Fibroblast of skin of right quadriceps (primary cell): ENCODE measurements at places on chromosomes 1 and 21.

GRCh38 chr1:183124259-183124658 is 61.8 kb upstream of the LAMC2 start:
- DNase-seq = no peak

DNA sequence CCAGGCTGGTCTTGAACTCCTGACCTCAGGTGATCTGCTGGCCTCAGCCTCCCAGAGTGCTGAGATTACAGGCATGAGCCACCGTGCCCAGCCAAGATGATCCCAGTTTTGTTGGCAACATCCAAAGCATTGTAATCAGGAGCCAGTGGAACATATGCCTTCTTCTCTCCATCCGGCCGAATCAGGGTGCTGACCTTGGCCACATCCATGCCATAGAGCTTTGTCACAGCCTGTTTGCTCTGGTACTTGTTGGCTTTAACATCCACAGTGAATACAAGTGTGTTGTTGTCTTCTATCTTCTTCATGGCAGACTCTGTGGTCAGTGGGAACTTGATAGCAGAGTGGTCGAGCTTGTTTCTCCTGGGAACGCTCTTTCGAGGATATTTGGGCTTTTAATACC is 17.1 kb downstream of the TNFRSF8 start:
- no peak for DNase-seq

DNA sequence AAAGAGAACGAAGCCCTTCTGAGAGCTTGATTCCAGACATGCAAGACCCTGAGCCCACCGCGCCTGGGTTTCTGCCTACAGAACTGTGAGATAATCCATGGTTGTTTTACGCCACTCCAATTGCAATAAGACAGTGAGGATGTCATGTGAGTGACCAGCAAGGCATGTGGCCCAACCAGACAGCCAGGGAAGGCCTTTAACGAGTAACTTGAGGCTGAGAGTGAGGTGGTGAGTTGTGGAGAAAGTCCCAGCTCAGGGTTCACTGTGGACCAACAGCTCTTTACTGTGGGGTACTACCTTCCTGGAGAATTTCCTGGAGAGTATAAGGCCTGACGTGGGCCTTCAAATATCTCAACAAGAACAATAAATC is 153.9 kb downstream of the ETS2 start:
- DNase-seq = no peak

- DNase-seq = no peak
Observed at GRCh38 chr1:15739745-15740144, 2.6 kb upstream of the TMEM82 start.

DNA sequence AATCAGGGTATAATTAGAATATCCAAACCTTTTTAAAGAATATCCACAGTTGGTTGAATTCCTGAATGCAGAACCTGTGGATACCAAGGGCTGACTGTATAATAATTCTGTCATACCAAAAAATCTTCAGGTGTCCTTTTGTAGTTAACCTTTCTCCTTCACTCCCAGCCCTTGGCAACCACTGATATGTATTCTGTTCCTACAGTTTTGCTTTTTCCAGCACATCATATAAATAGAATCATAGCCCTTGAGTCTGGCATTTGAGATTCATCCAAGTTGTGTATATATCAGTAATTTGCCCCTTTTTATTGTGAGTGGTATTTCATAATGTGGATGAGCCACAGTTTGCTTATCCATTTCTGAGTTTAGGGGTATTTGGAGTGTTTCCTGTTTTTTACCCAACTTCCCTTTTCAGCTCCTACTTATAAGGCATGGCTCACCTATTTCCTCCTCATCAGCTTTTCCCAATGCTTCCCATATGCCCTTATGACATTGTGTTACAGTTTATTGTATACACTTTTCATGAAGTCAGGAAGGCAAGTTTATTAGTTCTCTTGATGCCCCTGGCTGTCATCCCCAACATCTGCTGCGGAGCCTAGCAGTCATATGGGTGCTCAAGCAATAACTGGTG is 35.0 kb upstream of the AGO1 start:
- DNase-seq = no peak

GRCh38 chr1:114219172-114219868 is 65.7 kb upstream of the SYT6 start:
- peak; percentile 45 for DNase-seq

GRCh38 chr1:192867180-192867579 is 58.3 kb downstream of the RGS2 start:
- no peak for DNase-seq

DNA sequence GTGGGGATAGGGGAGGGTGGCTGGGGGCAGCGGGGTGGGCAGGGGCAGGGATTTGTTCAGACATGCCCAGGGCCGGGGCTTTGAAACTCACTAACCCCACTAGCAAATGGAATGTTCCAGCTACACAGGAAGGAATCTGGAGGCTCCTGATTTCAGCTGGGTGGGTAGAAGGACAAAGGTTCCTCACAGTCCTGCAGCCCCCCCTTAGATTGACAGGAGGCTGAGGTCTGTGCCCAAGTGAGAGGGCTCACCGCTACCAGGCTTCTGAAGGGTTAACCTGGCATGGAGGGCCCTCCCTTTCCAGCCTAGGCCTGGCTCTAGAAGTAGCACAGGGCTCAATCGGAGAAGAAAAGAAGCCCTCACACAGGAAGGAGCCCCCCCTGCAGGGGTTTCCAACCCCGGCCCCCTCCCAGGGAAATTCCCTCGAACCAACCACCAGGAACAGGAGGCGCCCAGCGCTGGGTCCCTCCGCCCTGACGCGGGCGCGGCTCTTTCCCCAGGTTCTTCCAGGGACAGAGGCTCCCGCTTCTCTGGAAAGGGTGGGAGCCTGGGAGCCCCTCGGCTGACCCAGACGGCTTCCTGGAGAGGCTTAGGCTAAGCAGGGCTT is 3.3 kb downstream of the EPHA2 start:
- DNase-seq = peak; percentile 47

GRCh38 chr1:16231331-16232315 is 5.4 kb downstream of the CPLANE2 start:
- DNase-seq = no peak

DNA sequence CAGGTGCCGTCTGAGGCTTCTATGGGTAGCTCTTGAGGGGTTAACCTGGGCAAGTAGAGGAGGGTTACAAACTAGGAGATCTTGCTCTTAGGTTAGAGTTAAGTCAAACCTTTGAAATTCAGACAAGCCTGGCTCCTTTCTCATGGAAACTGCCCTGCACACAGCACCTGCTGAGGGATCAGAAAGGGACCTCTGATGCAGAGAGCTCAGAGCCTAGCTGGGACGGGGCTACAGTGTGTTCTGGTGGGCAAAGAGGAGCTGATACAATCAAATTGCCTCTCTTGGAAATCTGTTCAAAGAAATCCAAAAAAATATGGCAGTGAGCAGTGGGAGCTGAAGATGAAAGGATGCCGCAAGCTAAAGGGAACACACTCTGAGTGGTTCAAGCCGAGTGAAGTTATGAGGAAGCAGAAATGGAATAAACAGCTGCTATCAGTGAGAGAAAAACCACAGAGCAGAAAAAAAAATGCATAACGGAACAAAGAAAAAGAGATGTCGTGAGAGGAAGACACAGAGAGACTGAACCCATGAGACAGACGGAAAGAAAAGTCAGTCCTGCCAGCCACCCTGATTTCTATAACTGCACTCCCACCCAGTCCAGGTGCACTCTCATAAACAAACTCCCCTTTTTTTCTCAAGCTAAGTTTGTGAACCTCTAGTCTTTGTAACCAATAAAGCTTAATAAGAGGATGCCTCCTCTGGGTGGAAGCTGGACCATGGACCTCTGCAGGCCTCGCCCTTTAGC is 26.6 kb downstream of the PAFAH2 start:
- DNase-seq = no peak

DNA sequence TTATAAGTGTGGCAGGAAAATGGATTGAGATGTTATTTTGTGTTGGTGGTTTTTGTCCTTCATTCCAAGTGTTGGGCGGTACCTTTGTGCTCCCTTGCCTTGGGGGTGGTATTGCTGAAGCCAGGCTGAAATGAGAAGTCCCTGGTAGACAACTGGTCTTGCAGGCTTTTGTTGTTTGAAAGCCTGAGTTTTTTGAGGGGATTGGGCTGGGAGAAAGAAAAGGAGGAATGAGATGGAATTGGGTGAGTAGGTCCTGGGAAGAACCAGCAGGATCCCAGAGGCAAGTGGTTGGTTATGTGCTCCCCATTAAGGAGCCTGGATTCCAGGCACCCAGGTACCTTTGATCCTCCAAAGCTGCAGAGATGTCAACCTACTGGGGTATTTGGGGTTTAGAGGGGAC is 93.7 kb upstream of the SLC2A1 start:
- no peak for DNase-seq

DNA sequence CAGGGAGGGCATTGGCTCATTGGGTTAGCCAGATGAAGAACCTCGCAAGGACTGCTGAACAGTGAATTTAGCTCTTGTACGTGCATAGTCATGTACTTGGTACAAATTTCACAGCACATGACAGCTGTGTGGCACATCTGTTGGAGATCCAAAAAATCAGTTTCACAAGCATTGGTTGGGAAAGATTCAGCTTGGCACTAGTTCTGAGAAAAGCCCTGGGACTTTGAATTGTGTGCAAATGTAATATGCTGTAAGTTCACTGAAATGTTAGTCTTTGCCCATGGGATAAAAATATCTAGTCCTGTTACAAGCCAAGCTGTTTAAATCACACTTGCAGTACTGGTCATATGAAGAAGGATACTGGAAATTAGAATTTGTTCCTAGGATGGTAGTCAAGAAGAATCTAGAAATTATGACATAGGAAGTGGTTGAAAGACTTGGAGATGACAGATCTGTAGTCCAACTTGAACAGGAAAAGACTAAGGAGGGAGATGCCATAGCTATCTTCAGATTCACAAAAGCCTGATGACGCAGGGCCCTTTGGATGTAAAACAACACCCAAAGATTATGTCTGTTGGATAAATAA is 19.2 kb downstream of the LAMC2 start:
- DNase-seq = peak; percentile 69

GRCh38 chr1:5985250-5985649 is 7.0 kb downstream of the NPHP4 start:
- DNase-seq = no peak

GRCh38 chr1:112618721-112619517 is at the start of gene ST7L:
Gene ST7L, minus strand, starts transcription at chr1:112619141. Its CDS starts 28 bp downstream, at chr1:112619113.
- peak; percentile 75 for DNase-seq

DNA sequence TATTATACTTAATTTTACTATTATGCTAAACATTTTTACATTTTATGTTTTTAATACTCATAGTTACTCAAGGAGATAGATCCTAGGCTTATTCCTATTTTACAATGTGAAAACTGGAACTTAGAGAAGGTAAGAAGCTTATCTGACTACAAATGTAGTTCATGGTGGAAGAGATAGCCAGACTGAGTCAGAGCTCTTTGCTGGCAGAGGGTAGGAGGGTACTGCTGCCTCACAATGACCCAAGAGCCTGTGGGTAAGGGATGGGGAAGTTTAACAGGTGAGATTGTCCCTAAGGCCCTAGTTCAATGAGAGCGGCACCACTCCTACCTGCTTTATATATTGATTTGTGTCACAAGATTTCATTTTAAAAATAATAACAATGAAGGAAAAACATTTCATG is 34.1 kb upstream of the NEK7 start:
- DNase-seq = no peak

GRCh38 chr1:54945393-54945936 is 35.0 kb upstream of the TMEM61 start:
- no peak for DNase-seq

DNA sequence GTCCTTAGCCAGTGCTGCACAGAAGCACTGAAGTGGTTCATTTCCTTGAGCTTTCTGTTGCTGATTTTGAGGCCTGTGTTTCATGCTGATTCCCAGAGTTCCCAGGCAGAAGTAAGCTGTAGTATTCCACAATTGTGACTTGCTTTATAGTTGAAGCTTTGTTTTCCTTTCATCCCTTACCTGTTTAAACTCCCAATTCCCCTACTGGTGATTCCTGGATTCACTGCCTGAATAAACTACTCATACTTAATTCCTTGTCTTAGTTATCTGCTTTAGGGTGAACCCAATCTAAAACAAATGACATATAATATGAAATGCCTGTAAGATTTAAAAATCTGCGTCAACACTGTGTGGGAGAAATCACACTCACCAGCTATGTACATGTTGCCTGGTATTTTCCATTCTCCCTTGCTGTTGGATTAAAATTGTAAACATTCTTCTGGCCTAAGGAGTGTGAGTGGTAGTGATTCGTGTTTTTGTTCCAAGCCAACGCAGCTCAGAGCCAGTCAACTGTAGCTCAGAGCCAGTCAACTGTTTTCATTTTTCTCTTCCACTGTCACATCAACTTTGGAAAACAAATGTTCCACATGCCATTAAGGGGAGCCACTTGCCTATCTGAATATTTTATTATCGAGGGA is 879.4 kb downstream of the MRPL39 start:
- DNase-seq = peak; percentile 20

DNA sequence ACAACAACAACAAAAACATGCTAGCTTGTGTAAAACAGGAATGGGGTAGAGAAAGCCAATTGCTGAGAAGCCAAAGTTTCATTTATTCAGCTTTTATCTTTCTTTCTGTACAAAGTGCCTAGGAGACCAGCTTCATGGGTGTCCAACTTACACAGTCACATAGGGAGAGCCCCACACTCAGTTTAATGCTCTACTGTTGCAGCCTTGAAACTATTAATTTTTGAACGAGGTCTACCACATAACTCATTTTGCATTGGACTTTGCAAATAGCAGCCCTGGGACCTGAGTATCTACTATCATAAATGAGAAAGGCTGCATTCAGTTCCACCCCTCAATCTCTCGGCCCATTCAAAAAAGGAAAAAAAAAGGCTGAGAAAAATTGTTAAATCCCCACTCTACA is 98.8 kb downstream of the ZNF644 start:
- DNase-seq = no peak

DNA sequence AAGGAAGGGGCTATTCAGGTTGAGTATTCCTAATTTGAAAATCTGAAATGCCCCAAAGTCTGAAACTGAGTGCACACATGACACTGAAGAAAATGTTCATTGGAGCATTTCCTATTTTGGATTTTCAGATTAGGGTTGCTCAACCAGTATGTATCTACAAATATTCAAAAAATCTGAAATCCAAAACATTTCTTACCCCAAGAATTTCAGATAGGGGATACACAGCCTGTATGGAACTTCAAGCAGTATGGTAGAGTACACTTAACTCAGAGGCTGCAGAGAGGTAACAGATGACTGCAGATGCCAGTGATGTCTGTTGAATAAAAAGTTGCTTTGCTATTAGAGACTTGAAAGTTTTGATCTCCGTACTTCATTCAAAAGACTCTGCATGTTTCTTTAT is 19.0 kb downstream of the YTHDF2 start:
- peak; percentile 28 for DNase-seq

DNA sequence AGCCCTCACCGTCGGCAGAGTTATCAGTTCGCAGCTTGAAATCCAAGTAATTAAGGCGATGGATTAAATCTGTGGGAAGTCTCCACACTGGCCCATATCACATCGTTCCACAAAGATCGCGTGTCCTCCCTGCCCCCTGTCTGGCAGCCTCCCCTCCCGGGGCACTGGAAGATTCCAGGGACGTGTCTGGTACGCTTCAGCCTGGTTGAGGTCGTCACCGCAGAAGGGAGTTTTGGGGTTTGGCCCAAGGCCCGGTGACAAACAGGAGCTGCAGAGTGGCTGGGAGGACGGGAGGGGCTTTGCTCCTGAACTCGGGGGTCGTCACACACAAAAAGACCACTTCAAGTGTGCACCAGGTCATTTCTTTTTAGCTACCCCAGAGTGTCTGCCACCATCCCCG is 51.1 kb downstream of the PRDM16 start:
- peak; percentile 11 for DNase-seq
